NCI-H146 (cell line): ENCODE measurements at places on chromosomes 4 and X.

- no peak for DNase-seq
Measured at GRCh38 chrX:68703369-68703768, 55.9 kb downstream of the STARD8 start.

DNA sequence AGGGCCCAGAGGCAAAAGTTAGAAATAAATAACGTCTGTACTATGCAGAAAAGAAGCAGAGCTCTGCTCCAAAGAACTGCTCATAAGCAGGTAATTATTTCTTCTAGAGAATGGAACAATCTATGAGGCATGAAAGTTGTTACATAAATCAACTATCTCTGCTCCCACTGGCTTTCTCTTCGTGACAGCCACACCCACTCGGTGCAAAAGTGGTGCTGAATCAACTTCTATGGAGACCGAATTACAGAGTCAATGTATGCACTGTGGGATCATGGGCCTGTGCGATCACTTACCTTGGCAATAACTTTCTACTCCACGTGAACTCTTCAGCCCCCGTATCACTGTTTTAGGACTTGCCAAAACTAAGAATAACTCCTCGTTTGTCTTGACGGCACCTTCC, 99.4 kb upstream of the ATXN3L start:
- DNase-seq: no peak

DNA sequence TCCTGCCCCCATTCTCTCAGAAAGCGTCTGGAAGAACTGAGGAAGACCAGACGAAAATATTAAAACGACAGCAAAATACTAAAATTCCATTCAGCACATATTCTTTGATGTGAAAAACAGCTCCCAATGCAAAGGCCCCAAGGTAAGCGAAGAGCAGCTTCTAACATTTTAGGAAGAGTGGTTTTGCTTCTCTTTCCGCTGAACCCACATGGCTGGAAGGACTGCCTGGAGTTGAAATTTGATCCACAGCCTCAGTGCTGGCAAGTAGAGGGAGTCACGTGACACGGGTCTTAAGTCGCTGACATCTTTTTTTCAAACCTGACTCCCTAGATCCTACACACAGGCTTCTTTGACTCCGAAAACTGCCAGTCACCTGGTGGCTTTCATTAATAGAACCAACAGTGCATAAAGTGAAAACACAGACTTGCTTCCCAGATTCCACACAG, at the start of gene FAM13A:
TSS of gene FAM13A (minus strand) at position 233 of the 446 bp plus-strand sequence. CDS start at position 12, 221 bp downstream.
- DNase-seq: peak; percentile 72

- no peak for DNase-seq
Measured at GRCh38 chrX:19342331-19342906, 1.3 kb upstream of the PDHA1 start.
